ENCODE measurements at places on chromosomes 3 and 15.
A peak's percentile ranks its signal among the peaks of the same experiment; 100 is the strongest.

GRCh38 chr3:128969993-128970739 is 23.7 kb downstream of the CFAP92 start:
- no peaks in the 10 kb centered on the region for H3K27me3 ChIP-seq
- H3K27ac ChIP-seq, result no peak overlapping the region
- DNase-seq, result peak; percentile 35
- no peak overlapping the region for H3K4me3 ChIP-seq
- no peaks in the 10 kb centered on the region for H3K36me3 ChIP-seq

DNA sequence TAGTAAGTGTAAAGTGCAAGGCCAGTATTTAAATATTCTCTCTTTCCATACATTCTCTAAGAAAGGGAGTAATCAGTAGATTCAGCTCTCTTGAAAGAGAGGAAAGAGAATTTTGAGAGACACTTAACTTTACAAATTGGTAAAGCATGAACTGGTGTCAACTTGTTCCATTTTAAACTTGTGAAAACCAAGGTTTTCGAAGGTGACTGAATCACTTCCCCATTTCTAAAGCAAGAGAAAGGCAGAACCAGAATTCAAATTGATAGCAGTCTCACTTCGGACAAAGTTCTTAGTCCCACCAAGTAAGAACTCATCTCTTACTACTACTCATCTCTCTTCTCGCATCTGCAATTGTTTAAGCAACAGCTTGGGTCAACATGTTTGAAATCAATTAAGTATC is 22.4 kb downstream of the TJP1 start:
- H3K27me3 ChIP-seq, result no peaks in the 10 kb centered on the region
- no peak overlapping the region for H3K27ac ChIP-seq
- H3K4me3 ChIP-seq, result no peak overlapping the region
- H3K4me1 ChIP-seq, result peaks cover 13% of the 10 kb centered on the region
- no peak for DNase-seq
- H3K36me3 ChIP-seq, result no peaks in the 10 kb centered on the region

- H3K4me3 ChIP-seq, result peak overlapping the region; percentile 34
- no peaks in the 10 kb centered on the region for H3K36me3 ChIP-seq
- peak overlapping the region; percentile 96 for H3K27ac ChIP-seq
- H3K4me1 ChIP-seq, result peaks cover 31% of the 10 kb centered on the region
Measured at GRCh38 chr15:70101459-70102113, 3.9 kb upstream of the TLE3 start.

DNA sequence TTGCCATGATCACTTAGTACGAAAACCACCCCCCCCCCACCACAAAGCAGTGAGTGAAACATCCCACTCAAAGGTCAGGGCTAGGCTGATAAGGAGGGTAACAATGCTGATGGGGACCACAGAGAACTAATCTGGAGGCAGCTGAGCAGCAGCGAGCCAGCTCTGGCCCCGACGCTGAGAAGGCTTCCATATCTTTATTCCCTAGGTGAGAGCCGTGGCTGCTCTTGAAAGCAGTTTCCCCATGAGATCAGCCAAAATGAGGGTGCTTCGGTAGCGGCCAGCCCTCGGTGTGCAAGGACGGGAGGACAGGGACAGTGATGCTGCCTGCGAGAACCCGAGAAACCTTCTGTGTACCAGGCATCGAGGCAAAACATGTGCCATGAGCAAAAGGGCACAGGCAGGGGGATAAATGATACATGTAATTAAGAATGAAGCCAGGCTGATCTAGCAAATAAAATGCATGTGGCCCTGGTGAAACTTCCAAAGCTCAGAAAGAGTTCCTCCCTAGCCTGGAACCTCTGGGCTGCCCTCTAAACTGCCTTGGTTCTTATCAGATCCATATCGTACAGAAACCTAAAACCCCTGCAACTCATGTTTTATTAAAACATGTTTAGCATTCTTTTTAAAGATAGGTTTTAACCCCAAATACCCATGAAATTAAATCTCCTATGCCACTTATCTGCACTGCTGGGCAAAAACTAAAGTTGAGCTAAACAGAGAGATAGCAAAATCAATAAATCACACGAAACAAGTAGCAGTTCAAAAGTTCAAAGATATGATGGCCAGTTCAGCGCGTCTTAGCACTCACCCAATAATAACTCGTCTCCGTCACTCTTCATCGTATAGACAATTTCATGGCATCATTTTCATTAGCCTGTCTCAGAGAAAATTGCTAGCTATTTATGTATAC is 337.3 kb downstream of the FOXP1 start:
- no peaks in the 10 kb centered on the region for H3K36me3 ChIP-seq
- no peak for DNase-seq
- no peak overlapping the region for H3K4me3 ChIP-seq
- H3K27ac ChIP-seq, result peak overlapping the region; percentile 76

DNA sequence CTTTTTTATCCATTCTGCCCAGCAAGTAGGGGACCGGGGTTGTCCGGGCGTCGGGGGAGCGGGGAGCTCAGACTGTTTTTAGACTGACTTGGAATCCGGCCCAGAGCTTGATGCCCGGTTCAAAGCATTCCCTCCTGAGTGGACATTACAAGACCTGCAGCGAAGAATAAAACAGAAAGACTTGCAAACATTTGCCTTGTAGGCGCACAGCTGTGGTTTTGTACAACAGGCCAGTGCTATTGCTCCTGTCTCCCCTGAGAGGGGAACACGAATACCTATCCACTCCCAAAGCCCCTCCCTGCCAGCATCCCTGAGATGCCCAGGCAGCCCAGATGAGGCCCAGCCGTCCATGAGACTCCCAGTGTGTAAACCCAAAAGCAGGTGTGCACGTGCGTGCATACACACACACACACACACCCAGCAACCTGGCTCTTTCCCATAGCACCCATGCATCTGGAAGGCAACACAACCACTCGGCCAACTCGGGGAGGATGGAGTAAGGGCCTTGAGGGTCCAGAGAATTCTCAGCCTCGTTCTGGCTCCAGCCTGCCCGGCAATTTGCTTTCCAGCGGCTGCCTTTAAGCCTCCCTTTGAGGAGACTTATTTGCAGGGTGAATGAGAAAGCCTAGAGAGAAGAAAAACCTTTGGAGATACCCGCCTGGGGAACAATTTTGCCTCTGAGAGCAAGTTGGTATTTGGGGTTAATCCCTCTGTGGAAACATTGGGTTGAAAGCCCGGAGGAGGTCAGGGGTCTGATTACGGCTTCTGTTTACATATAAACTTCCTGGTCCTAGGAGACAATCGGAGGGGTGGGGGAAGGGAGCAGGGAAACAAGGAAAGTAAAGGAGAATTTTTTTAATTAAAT is 161.0 kb upstream of the HES1 start:
- H3K4me3 ChIP-seq, result no peak overlapping the region
- H3K36me3 ChIP-seq, result no peaks in the 10 kb centered on the region
- peaks cover 41% of the 10 kb centered on the region for H3K4me1 ChIP-seq
- no peak for DNase-seq
- no peaks in the 10 kb centered on the region for H3K27me3 ChIP-seq
- H3K27ac ChIP-seq, result no peak overlapping the region

All from transverse colon (tissue), 4 donors.